Activated CD8-positive, alpha-beta memory T cell treated with anti-CD3 and anti-CD28 coated beads, Interleukin-2, amount 10 ng/mL, durations not matched to agents 7 days and 5 days (primary cell): ENCODE measurements at places on chromosomes 16 and 17.

GRCh38 chr17:74491626-74492025, 25.2 kb downstream of the CD300A start:
- no peak overlapping the region for H3K4me3 ChIP-seq
- peak; percentile 66 for DNase-seq
- peaks cover 3% of the 10 kb centered on the region for H3K27me3 ChIP-seq
- H3K36me3 ChIP-seq: peaks cover 11% of the 10 kb centered on the region
- peaks cover 19% of the 10 kb centered on the region for H3K4me1 ChIP-seq

DNA sequence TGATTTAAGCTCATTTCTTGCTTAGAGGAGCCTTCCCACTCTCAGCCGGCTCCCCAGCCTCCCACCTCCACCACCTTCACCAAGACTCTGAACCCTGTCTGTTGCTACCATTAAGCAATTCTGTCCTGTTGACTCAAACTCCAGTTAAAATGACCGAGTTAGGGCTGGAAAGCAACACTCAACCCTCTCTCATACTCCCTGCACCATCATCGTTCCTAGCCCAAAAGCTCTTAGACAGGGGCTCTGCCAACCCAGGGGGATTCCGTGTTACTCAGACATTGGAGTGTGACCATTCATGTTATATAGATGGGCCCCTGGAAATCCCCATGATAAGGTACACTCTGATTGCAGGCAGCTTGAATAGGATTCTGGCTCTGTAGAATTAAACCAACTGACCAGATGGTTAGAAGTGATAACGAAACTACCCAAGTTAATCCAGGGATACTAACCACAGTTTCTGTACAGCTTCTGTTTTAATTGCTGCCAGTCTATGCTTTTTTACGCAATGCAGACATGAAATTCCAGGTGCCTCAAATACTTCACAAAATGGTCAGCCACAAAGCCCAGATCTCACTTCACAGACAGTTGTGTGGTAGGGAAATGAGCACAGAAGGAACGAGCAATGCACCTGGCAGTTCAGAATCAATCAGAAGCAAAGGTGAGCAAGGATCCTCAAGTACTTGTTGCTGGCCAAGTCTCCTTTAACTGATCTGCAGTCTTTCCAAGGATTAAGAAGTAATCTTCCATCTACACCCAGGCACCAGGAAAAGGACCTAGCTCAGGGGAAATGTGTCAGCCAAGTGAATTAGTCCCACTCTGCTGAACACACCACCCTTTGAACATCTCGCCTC, 2.1 kb downstream of the SSTR2 start:
- H3K4me3 ChIP-seq: peak overlapping the region; percentile 52
- H3K4me1 ChIP-seq: peaks cover 36% of the 10 kb centered on the region
- H3K36me3 ChIP-seq: no peaks in the 10 kb centered on the region
- DNase-seq: no peak

DNA sequence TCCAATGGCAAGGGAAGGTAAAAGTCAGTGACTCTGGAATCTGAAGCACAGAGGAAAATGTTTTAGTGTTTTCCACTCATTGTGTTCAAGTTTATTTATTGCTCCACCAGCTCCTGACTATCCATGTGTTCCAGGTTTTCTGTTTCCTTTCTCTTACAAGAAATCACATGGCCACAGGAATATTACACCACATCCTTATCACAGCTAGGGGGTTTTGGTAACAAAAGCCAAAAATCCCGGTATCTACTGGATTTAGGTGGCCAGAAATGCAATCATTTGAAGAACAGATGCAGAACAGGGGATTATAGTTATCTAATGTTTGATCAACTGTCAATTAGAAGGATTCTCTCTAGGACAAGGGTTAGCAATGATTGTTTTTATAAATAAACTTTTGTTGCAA, 47.9 kb downstream of the STH start:
- no peaks in the 10 kb centered on the region for H3K27me3 ChIP-seq
- no peak overlapping the region for H3K4me3 ChIP-seq
- H3K4me1 ChIP-seq: peaks cover 12% of the 10 kb centered on the region
- no peak for DNase-seq
- no peak overlapping the region for H3K27ac ChIP-seq
- peaks cover 46% of the 10 kb centered on the region for H3K36me3 ChIP-seq

- DNase-seq: no peak
- no peaks in the 10 kb centered on the region for H3K27me3 ChIP-seq
- no peaks in the 10 kb centered on the region for H3K36me3 ChIP-seq
- no peak overlapping the region for H3K4me3 ChIP-seq
Measured at GRCh38 chr16:62060089-62060488, 23.9 kb upstream of the CDH8 start.

GRCh38 chr17:28081467-28081866, 39.0 kb downstream of the NLK start:
- no peak overlapping the region for H3K4me3 ChIP-seq
- no peaks in the 10 kb centered on the region for H3K27me3 ChIP-seq
- peaks cover 14% of the 10 kb centered on the region for H3K4me1 ChIP-seq
- no peak for DNase-seq

GRCh38 chr17:61201211-61201610, 198.4 kb upstream of the TBX2 start:
- H3K27me3 ChIP-seq: no peaks in the 10 kb centered on the region
- no peaks in the 10 kb centered on the region for H3K36me3 ChIP-seq
- H3K4me3 ChIP-seq: no peak overlapping the region
- no peak overlapping the region for H3K27ac ChIP-seq
- no peaks in the 10 kb centered on the region for H3K4me1 ChIP-seq

- no peak overlapping the region for H3K4me3 ChIP-seq
- DNase-seq: no peak
- no peak overlapping the region for H3K27ac ChIP-seq
- no peaks in the 10 kb centered on the region for H3K36me3 ChIP-seq
- peaks cover 8% of the 10 kb centered on the region for H3K27me3 ChIP-seq
Measured at GRCh38 chr17:50110591-50111349, 15.6 kb downstream of the PDK2 start.

GRCh38 chr17:14268264-14268663, 31.6 kb upstream of the CDRT15 start:
- H3K4me3 ChIP-seq: no peak overlapping the region
- no peaks in the 10 kb centered on the region for H3K4me1 ChIP-seq
- H3K27me3 ChIP-seq: peaks cover 11% of the 10 kb centered on the region
- DNase-seq: no peak
- H3K27ac ChIP-seq: no peak overlapping the region
- no peaks in the 10 kb centered on the region for H3K36me3 ChIP-seq

GRCh38 chr16:28304214-28304613, 11.9 kb downstream of the SBK1 start:
- no peaks in the 10 kb centered on the region for H3K27me3 ChIP-seq
- no peak overlapping the region for H3K4me3 ChIP-seq
- H3K27ac ChIP-seq: no peak overlapping the region
- peaks cover 5% of the 10 kb centered on the region for H3K36me3 ChIP-seq

DNA sequence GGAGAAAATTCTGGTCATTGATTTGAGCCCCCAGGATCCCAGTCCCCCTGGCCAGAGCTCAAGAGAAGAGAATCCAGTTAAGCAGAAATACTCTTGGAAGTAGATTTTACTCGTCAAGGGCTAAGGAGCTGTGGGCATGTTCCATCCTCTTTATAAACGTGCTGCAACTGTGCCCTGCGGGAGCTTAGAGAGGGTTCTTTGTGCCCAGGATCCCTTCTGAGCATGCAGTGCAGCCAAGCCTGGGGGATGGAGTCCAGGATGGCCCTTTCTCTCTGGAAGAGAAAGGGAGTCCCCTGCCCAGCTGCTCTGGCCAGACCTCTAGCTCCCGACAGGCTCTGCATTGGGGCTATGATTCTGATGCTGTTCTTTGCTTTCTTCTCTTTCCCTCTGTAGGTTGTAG, 9.5 kb upstream of the LGALS9 start:
- H3K36me3 ChIP-seq: peaks cover 37% of the 10 kb centered on the region
- H3K27me3 ChIP-seq: no peaks in the 10 kb centered on the region
- H3K4me1 ChIP-seq: peaks cover 20% of the 10 kb centered on the region
- H3K27ac ChIP-seq: no peak overlapping the region
- no peak for DNase-seq
- no peak overlapping the region for H3K4me3 ChIP-seq

GRCh38 chr17:35969558-35970380, 11.5 kb downstream of the CCL16 start:
- peaks cover 27% of the 10 kb centered on the region for H3K4me1 ChIP-seq
- peak overlapping the region; percentile 44 for H3K27ac ChIP-seq
- H3K27me3 ChIP-seq: no peaks in the 10 kb centered on the region
- H3K36me3 ChIP-seq: no peaks in the 10 kb centered on the region
- DNase-seq: peak; percentile 89

DNA sequence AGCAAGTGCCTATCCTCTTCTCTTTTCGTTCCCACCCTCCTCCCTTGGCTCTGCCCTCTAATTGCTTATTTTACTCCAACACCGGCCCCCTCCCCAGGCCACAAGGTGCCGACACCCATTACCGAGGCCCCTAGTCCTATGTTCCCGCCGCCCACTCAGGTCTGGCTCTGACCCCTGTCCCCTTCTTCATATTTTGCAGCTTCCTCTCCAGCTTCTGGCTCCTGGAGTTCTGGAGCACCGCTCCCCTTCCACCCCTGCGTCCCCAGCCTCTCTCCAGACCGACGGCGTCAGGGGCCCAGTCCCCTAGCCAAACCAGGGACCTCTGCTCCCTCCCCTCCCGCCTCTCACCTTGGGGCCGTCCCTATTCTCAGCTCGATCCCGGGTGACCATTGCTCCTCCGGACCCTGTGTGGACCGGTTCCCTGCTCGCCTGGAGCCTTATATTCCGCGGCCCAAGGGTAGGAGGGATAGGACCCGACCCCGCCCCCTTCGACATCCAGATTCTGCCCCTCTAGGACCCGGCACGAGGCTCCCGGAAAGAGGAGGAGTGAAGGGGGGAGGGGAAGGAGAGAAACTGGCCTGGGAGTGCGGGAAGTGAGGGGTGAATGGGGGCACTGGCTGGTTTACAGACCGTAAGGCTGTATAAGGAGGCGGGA, at the start of gene HES7:
HES7 (minus strand) TSS at position 412 of the 655 bp plus-strand sequence; CDS start at position 390, 22 bp downstream.
- no peaks in the 10 kb centered on the region for H3K36me3 ChIP-seq
- no peak for DNase-seq
- peaks cover 64% of the 10 kb centered on the region for H3K4me1 ChIP-seq

- no peak for DNase-seq
- no peaks in the 10 kb centered on the region for H3K36me3 ChIP-seq
- H3K27ac ChIP-seq: no peak overlapping the region
- H3K27me3 ChIP-seq: peaks cover 39% of the 10 kb centered on the region
- H3K4me3 ChIP-seq: no peak overlapping the region
- H3K4me1 ChIP-seq: peaks cover 14% of the 10 kb centered on the region
Measured at GRCh38 chr16:82631701-82632685, 5.2 kb downstream of the CDH13 start.

DNA sequence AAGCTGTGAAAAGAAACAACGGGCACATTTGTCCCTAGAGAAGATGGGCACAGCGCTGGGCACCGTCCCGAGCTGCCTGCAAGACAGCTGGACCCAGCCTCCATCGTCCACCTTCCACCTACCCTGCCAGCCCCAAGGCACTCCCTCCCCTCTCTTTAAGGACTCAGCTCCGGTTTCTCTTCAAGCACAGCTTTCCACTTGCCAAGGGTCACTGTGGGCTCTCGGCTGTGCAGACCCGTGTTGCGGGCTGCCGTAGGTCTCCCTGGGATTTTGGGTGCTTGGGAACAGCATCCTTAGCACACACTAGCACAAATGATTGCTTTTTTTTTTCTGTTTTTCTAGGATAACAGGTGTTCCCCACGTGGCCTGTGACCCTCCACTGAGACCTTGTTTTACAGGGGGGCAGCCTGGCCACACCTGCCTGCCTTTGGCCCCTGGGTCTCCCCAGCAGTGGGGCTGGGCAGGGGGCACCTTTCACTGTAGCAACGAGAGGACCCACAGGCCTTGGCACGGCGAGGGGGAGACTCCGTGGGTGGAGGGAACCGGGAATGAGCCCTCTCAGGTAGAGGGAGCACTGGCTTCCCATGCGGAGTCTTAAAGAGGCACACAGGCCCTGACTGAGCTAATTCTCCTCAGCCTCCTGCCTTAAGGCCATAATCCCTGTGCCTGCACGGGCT, 1.4 kb downstream of the CHMP6 start:
- H3K36me3 ChIP-seq: peaks cover 7% of the 10 kb centered on the region
- H3K27ac ChIP-seq: peak overlapping the region; percentile 36
- H3K4me1 ChIP-seq: peaks cover 37% of the 10 kb centered on the region

GRCh38 chr16:57132470-57132869, 40.1 kb downstream of the CPNE2 start:
- H3K27me3 ChIP-seq: no peaks in the 10 kb centered on the region
- H3K4me1 ChIP-seq: peaks cover 78% of the 10 kb centered on the region
- no peak overlapping the region for H3K4me3 ChIP-seq
- no peaks in the 10 kb centered on the region for H3K36me3 ChIP-seq
- peak overlapping the region; percentile 80 for H3K27ac ChIP-seq

DNA sequence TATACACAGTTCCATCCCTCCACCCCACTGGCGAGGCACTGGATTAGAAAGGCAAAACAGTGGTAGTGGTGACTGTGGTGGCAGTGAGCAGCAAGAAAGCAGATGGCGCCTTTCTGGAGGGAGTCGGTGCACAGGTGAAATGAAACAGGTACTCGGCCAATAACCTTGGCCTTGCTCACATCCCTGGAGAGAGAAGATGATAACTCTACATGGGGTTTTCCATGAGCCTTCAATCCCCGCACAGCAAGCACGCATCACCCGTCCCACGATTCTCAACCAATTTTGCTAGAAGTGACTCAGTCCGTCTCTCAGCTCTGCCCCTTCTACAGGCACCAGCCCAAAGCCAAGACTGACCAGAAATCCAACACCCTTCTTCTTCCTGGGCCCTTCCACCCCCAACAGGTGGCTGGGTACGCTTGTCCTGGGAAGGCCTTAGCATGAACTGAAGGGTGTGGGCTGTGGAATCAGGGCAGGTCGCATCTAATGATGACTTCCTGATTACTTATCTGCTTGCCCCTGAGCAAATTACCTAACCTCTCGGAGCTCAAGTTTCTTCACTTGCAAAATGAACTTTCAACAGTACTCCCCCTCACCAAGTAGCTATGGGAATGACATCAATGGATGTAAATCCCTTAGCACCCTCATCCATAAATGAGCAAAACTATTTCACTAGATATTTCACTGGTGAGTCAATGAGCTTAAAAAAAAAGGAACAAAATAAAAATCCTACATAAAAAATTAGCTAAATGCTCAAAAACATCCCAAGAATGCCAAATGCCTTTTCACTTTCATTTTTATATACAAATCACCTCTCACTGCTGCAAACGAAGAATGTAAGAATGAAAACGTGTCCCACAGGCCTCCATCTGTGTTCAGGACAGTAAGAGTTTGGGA, 18.0 kb downstream of the XPO6 start:
- H3K4me3 ChIP-seq: peak overlapping the region; percentile 74
- H3K27me3 ChIP-seq: no peaks in the 10 kb centered on the region
- H3K27ac ChIP-seq: peak overlapping the region; percentile 98
- H3K4me1 ChIP-seq: peaks cover 77% of the 10 kb centered on the region
- H3K36me3 ChIP-seq: peaks cover 42% of the 10 kb centered on the region

GRCh38 chr16:84416407-84417321, 48.3 kb downstream of the ATP2C2 start:
- peaks cover 9% of the 10 kb centered on the region for H3K27me3 ChIP-seq
- H3K4me3 ChIP-seq: no peak overlapping the region
- H3K27ac ChIP-seq: no peak overlapping the region
- peaks cover 6% of the 10 kb centered on the region for H3K4me1 ChIP-seq
- no peaks in the 10 kb centered on the region for H3K36me3 ChIP-seq

- no peaks in the 10 kb centered on the region for H3K27me3 ChIP-seq
- peak overlapping the region; percentile 90 for H3K4me3 ChIP-seq
- peak; percentile 66 for DNase-seq
- peak overlapping the region; percentile 97 for H3K27ac ChIP-seq
- H3K36me3 ChIP-seq: peaks cover 5% of the 10 kb centered on the region
- peaks cover 55% of the 10 kb centered on the region for H3K4me1 ChIP-seq
Measured at GRCh38 chr16:2514333-2515179, 804 bp downstream of the ATP6V0C start.

GRCh38 chr16:18852647-18853046, 51.3 kb upstream of the ARL6IP1 start:
- H3K27ac ChIP-seq: peak overlapping the region; percentile 31
- H3K36me3 ChIP-seq: peaks cover 55% of the 10 kb centered on the region
- peaks cover 2% of the 10 kb centered on the region for H3K4me1 ChIP-seq
- DNase-seq: no peak
